ENCODE measurements at places on chromosomes 11 and 22.

DNA sequence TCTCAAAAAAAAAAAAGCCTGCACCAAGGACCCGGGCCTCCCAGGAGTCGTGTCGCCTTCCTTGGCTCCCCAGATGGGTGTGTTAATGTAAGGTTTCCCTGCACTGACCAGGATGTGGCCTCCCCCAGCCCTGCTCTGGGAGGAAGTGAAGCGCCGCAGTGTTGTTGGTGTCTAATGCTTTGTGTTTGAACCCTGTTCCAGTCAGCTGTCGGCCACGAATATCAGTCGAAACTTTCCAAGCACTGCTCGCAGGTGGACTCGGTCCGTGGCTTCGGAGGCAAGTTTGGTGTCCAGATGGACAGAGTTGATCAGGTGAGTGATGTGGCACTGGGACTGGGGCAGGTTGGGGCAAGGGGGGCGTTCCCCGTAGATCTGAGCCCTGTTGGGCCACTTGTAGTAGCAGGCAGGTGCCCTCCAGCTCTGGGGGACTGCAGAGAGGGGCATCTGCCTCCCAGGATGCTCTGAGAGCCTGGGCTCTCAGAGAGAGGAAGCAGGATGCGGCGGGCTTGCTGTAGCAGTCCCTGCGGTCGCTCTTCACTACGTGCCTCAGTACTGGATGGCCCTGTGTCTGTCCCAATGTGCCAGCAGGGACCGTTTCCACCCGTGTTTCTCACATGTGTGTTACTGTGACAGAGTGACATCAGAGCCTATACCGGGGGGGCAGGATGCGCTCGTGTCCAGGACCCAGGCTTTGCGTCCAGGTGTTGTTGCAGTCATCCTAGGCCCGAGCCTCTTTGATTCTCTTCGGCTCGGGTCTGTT, 16.2 kb downstream of the CTTN start:
- DNase-seq = no peak

DNA sequence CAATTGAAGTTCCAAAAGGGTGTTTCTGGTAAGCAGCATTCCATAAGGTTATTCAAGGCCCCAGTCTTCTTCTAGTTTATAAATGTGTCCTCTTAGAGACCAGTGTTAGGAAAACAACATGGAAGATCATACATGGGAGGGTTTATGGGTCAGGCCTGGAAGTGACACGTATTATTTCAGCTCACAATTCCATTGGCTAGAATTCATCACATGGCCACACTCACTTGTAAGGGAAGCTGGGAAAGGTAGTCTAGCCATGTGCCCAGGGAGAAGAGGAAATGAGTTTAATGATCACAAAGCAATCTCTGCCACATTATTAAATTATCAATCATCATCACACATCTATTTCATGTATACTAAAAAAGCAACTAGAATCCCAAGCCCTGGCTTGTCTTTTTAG, 181.7 kb upstream of the TBCEL start:
- no peak for DNase-seq

GRCh38 chr22:19122752-19123492, 710 bp upstream of the DGCR2 start:
- no peak for DNase-seq

- DNase-seq = no peak
Observed at GRCh38 chr11:74546752-74547151, 45.6 kb upstream of the POLD3 start.

- DNase-seq = no peak
Observed at GRCh38 chr22:41596776-41597634, 7.4 kb upstream of the PMM1 start.

- peak; percentile 70 for DNase-seq
Observed at GRCh38 chr22:24525416-24526037, 29.4 kb downstream of the GUCD1 start.

- DNase-seq = no peak
Observed at GRCh38 chr11:70799386-70799785, 401.1 kb downstream of the CTTN start.

DNA sequence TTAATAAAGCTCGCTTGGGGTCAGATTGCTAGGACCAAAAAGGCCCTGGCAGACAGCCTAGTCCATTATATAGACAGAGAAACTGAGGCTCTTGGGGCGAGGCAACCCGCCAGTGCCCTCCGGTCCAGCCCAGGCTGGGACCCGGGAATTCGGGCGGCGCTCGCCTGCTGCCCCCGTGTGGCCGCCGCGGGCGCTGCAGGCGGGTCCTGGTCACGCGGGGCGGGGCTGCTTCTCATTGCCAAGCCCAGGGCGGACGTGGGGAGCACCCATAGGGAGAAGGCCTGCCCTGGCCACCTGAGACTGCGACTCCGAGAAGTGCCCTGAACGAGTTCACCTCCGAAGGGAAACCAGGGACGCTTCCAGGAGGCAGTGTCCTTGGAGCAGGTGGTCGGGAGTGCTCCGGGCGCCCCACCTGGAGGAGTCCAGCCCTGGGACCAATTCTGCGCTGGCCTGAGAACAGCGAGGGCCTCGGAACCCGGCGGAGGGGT, 36.0 kb upstream of the CSNK1E start:
- DNase-seq = no peak

DNA sequence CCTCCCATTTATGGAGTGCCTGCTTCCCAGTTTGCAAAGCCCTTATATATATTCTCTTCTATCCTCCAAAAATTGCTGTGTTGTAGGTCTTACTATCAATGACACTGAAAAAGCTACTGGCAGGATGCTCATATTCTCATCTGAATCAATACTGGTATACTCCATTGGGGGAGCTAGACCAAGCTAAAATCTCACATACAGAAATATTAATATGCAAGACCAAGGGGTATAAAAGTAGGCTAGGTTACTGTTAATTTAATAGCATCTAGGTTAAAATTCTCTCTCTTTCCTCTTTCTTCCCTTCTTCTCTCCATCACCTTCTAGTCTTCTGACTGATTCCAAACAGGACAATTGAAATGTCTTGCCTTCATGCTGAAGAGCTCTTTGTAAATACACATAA, 17.1 kb upstream of the BDNF start:
- DNase-seq = peak; percentile 19

- no peak for DNase-seq
Observed at GRCh38 chr22:27801202-27801615, 347 bp downstream of the MN1 start.

GRCh38 chr11:69174841-69175240, 19.1 kb downstream of the SMIM38 start:
- no peak for DNase-seq
